Activated T-cell treated with anti-CD3 and anti-CD28 coated beads, Interleukin-2, amount 50 U/mL, for 24 hours (primary cell): ENCODE measurements at places on chromosomes 6 and 20.
A peak's percentile ranks its signal among the peaks of the same experiment; 100 is the strongest.

DNA sequence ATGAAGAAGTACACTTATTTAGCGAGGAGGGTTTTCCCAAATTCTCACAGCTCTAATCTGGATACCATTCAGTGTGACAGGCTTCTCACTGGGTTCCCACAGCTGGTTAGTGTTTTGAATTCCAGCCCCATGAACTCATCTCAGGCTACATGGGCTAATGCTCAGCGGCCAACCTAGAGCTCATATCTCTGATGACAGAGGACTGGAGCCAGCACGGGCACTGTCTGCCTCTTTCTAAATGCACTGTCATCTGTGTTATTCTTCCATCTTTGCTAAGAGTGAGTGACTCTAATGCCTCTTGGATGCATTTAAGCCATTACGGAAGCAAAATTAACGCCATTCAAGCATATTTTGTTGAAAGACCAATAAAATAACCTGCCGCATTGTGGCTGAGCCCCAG lies 308.9 kb upstream of the JAG1 start:
- no peak for DNase-seq

GRCh38 chr6:67210450-67210849 lies 1424.6 kb upstream of the ADGRB3 start:
- no peak for DNase-seq

DNA sequence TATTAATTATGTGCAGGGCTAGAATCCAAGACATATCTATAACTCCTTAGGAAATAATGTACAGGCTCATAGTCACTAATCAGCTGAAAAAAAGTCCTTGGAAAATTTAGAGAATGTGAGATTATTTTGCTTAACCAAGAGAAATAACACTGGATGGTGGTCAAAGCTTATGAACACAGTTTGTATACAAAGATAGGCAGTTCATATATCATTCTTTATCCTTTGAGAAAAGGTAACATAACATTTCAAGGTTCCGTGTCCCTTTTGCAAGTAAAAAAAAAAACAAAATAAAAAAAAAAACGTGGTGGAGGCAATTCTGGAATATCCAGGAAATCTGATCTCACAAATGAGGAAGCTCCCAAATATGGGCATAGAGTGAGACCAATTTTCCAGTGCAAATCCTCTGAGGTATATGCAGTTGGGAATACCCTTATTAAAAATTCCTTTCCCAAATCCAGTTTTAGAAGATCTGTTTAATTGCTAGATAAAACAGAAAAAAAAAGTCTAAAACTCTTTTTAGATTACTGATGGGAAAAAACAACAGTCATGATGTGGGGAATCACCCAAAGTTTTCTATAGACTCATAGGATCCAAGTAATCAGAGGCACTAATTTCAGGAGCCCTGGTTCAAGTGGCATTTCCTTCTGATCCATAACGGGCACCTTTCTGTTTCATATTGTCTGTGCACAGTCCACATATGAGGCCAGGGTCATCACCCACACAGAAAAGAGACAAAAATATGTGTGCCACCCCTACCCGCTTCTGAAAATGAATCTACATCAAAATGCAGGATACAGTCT lies 17.7 kb upstream of the TNFAIP3 start:
- DNase-seq: no peak

DNA sequence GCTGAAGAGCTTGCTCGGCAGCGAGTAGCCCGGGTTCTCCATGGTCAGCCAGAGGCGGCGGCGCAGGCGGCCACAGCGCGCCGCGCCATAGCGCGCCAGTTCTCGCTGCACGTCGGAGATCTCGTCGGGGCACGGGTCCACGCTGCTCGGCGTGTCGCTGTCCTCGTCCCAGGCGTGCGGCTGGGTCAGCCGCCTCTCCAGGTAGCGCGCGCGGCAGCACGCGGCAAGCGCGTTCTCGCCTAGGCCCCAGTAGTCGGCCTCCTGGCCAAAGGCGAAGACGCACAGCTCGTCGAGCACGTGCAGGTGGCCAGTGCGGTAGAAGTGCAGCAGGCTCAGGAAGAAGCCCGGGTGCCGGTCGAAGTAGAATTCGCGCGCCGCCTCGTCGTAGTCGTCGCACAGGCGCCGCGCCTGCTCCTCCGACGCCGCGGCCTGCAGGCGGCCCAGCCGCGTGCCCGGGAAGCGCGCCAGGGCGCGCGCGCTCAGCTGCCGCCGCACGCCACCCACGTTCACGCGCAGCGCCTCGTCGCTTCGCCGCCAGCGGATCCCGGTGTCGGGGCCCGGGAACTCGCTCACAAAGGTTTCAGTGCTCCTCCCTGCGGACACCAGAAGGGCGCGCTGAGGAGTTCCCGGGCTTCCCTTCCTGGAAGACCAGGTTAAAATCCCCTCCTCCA lies 2.7 kb downstream of the KCNS1 start:
- peak; percentile 55 for DNase-seq

GRCh38 chr20:47280228-47280627 lies 76.3 kb downstream of the ZMYND8 start:
- no peak for DNase-seq

GRCh38 chr6:2919886-2920285 lies 16.8 kb upstream of the SERPINB9 start:
- no peak for DNase-seq

GRCh38 chr6:157134402-157135047 lies 188.8 kb downstream of the TMEM242 start:
- no peak for DNase-seq

GRCh38 chr20:53737396-53738038 lies 143.9 kb upstream of the ZNF217 start:
- no peak for DNase-seq

GRCh38 chr20:38258545-38259215 lies 1.9 kb downstream of the KIAA1755 start:
- DNase-seq: no peak

GRCh38 chr20:43752051-43752360 lies 25.2 kb upstream of the GTSF1L start:
- peak; percentile 52 for DNase-seq
